Glomerular endothelial cell (primary cell): ENCODE measurements at places on chromosomes 7 and 10. TPM values are rescaled to one million over a fixed set of nuclear protein-coding genes. Genes with fewer than 3 reads are reported as not detected.

GRCh38 chr7:84654273-84654672 lies 459.7 kb upstream of the SEMA3A start:
- no peak for DNase-seq

- no peak for DNase-seq
These were observed 263.8 kb upstream of the ZNF32 start for GRCh38 chr10:43912469-43912868.

VSIR gene
- total RNA-seq: 14.9 and 53.8 TPM in 2 replicates

DNA sequence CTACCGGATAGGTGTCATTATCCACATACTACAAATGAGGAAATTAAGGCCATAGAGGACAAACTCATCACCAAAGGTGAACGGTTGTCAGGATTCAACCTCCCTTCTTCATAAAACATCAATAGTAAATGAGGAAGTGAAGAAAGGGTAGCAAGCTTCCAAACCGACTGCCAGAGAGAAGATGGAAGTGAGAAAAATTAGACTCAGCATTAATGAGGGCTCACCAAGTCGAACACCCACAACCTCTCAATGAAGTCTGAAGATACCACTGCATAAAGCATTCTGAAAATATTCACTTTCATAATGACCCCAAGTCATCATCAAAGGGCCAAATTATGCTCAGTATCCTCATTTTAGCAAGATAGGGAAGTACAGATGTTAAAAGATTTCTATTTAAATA lies 29.6 kb downstream of the ABCB4 start:
- no peak for DNase-seq

SAP25 gene
- total RNA-seq: 0.29 and 1.8 TPM in 2 replicates

DNA sequence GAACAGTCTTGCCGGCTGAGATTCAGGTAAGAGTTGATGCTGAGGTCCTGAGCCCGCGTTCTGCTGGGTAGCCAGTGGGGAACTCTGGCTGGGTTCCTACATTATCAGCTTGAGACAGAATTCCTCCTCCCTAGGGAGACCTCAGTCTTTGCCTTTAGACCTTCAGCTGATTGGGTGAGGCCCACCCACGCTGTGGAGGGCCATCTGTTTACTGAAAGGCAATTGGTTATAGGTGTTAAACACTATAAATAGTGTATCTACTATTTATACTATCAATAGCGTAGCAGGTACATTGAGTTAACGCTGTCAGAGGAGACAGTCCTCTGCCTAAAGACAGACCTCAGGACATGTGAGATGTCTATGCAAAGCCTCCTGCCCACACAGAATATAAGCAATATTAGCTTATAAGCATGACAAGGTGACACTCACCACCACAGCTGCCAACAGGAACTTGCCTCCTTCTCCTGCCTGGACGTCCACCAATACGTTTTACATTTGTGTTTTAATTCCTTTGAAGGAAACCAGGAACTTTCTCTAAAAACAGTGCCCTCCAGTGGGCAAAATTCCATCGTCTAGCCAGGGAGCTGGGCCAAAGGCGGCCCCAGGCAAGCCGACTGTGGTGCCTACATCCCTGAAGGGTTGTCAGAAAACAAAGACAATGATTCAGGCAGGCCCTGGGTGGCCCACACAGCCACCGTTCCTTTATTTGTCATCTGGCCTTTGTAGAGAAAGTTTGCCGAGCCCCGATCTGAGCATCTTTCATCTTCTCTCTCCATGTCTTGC lies 58.8 kb downstream of the INSIG1 start:
- no peak for DNase-seq

GRCh38 chr7:23662124-23662983 lies 17.6 kb upstream of the FAM221A start:
- DNase-seq: no peak

DNA sequence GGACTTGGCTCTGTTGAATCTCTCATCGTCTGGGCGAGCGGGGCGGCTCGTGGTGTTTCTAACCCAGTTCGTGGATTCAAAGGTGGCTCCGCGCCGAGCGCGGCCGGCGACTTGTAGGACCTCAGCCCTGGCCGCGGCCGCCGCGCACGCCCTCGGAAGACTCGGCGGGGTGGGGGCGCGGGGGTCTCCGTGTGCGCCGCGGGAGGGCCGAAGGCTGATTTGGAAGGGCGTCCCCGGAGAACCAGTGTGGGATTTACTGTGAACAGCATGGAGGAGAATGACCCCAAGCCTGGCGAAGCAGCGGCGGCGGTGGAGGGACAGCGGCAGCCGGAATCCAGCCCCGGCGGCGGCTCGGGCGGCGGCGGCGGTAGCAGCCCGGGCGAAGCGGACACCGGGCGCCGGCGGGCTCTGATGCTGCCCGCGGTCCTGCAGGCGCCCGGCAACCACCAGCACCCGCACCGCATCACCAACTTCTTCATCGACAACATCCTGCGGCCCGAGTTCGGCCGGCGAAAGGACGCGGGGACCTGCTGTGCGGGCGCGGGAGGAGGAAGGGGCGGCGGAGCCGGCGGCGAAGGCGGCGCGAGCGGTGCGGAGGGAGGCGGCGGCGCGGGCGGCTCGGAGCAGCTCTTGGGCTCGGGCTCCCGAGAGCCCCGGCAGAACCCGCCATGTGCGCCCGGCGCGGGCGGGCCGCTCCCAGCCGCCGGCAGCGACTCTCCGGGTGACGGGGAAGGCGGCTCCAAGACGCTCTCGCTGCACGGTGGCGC lies at the start of gene EN2:
Gene EN2, plus strand, starts transcription at position 19 of the 767 bp plus-strand sequence. Its CDS starts 249 bp downstream, at position 268.
- no peak for DNase-seq

- DNase-seq: no peak
These were observed 311.4 kb upstream of the LRGUK start for GRCh38 chr7:133815611-133816210.

GNAT3 gene
- not detected in 2 replicates for total RNA-seq

MRLN gene
- not detected in 2 replicates for total RNA-seq

MSANTD7 gene
- total RNA-seq: 10.5 and 13.8 TPM in 2 replicates

- no peak for DNase-seq
These were observed 23.7 kb downstream of the ATAD1 start for GRCh38 chr10:87794285-87794684.

DNA sequence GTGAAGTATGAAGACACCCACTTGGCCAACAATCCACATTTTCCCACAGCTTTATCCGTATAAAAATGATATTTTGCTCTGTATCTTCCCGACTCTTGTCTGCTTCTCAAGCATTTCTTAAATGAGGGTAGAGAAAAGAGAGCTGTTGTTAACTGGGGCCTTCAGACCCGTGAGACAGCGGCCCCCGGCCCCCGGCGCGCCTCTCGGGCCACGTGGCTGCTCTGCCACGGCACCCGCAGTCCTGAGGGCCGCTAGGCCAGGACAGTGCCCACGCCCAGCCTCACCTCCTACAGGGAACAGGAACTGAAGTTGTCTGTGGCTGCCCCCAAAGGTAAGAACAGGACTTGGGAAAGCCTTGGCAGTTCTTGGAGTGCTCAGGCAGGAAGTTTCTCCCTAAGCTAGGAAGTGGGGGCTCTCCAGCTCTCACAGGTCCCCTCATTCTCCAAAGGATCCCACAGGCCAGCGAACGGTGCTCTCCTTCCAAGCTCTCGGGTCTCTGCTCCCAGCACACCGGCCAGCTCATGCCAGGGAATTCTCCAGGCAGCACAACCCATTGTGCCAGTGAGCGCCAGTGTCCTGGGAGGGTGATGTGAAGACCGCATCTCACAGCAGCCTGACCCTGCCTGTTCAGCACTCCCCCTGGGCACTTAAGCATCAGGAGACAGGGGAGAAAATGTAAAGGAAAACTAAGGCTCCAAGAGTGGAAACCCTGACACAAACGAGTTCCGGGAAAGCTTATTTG lies 230.3 kb upstream of the PFKP start:
- DNase-seq: no peak

GRCh38 chr10:102917314-102917961 lies 656 bp upstream of the CNNM2 start:
- no peak for DNase-seq

CYP3A5 gene
- 0.10 TPM in 1 of 2 replicates, not detected in the other for total RNA-seq

NEUROG3 gene
- not detected in 2 replicates for total RNA-seq

AGAP9 gene
- 3.1 and 4.8 TPM in 2 replicates for total RNA-seq

DNA sequence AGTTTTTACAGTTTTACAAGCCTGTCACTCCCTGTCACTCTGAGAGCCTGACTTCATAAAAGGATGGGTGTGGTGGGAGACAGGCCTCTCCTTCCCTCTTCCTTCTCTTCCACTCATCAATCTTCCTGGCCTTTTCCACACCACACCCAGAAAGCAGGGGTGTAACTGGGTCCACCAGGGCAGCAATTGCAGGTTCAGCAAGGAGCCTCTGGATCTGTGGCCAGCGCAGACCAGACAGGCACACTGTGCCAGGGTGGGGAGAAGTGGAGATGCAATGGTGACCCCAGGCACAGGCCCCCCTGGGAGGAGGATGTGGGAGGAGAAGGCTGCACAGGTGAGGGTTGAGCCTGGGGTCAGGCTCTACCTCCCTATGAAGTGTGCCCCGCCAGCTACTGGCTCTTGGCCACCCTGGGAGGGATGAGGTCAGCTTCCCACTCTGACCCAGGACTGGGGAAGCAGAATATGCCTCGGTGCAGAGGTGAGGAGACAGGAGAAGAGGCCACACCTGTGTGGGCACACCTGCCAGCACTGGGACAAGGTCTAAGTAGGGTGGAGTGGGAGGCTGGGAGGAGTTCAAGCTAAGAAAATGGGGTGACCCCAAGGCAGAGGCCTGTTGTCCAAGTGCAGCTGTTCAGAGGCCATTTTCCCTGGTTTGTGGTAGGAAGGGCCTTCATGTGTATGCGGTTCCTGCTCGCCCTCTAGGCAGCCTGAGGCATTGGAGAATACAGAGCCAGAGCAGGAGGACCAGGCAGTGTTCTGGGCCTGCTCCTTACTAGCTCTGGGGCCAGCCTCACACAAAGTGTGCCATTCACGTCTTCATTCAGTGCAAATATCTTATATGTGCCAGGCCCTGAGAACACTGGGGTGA lies 20.2 kb upstream of the TMEM72 start:
- no peak for DNase-seq

DNA sequence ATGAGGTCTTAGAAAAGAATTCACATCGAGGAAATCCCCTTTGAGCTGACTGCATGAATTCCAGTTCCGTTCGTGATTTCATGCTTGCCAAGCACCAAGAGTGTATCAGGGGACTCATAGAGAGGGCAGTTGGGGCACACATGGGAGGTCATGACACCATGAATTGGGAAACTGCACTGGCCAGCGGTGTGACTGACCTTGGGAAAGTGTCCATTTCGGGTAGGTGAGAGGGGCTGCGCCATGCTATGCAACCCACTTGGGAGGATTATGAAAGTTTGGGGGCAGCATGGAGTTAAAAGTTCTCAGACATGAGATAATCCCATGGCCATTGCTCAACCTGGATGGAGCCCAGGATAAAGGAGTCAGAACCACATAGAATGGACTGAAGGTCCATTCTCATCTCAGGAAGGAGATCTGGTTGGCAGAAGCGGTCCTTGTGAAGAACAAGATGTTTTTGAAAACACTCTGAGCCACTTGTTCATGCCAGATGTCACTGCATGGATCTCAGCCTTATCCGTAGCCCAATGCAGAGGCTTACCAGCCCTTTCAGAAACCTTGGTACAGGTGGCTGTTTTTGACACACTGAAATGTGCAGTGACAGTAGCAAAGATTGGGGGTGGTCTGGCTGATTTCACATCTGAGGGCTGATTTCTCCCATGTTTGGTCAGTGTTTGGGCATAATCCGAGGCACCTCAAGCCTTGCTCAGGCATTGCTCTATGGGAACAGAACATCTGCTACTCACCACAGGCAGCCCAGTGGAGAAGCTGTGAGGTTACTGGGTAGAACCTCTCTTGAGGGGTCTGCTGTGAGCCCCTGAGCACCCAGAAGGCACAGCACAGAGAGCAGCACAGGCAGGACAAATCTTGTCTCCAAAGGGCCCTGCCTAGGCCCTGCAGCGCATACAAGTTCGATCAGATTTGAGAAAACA lies 252.3 kb downstream of the CXCL12 start:
- no peak for DNase-seq

- no peak for DNase-seq
These were observed 4.5 kb upstream of the SEMA3D start for GRCh38 chr7:85191383-85191782.
